ENCODE measurements at places on chromosomes 11 and 22.
A peak's percentile ranks its signal among the peaks of the same experiment; 100 is the strongest.

DNA sequence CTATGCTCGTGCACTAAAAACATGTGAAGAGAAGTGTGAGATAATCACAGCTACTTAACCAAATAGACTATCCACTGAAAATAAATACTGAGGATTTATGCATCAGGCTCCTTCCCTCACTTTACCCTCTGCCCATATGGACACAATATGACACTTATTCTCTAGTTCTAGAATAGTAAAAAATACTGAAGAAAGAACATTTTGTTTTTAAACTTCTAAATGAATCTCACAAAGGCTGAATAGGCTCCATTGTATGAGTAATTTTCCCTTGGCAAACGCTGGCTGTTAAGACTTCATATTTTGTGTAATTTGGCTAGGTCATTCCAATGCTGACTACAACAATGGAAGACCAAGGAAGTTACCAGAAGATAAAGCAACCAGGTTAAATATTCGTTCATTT is 9.9 kb downstream of the HPS5 start:
- peak; percentile 58 for DNase-seq

DNA sequence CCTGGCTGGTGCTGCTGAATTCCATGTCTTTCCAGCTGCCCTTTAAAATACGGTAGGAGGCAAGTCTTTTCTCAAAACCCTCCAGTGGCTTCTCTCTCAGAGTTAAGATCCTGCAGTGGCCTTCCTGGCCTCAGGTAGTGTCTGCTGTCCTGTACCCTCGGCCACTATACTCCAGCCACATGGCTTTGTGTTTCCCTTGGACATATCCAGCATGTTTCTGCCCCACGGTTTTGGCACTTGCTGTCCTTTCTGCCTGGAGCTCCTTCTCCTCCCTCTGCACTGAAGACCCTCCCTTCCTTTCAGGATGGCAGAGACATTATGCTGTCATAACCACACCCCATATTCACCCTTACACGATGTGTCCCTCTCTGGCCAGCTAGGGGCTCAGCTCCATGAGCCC is 76.5 kb upstream of the B3GAT1 start:
- no peak for DNase-seq

- no peak for DNase-seq
Measured at GRCh38 chr11:86873573-86874083, 73.3 kb downstream of the PRSS23 start.

GRCh38 chr11:119784421-119784820 is 55.4 kb upstream of the NECTIN1 start:
- no peak for DNase-seq

- no peak for DNase-seq
Measured at GRCh38 chr11:68813773-68814172, 27.9 kb downstream of the CPT1A start.

DNA sequence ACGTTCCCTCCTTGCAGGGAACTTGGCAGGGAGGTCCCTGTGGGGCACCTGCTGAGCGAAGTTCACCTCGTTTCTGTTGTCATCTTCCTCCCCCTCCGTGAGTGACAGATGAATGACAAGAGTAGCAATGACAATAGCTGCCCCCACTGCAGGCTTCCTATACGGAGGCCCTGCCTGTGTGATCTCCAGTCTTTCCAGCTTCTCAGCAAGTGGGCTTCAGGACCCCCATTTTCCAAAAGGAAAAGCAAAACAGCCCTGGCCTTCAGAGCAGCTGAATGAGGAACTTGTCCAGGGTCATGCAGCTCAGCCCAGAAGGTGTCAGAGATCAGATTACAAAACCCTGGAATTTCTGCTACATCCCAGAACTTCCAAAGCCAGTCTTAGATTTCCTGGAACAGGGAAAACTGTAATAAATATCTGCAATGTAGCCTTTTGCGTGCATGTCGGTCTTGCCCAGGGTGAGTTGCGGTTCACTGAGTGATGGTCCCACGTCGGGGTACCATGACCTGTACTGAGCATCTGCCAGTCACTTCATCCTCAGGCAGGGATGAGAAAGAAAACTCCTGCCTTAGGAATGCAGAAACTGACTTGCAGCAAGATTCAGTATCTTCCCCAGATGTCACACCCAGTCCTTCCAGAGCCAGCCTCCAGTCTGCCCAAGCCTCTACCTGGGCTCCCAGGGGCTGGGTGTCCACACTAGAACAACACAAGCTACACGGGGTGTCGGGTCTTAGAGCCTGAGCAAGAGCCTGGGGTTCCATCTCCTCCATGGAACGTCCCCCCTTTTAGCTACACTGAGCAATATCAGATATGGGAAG is 1457.0 kb downstream of the BRD1 start:
- peak; percentile 65 for DNase-seq

DNA sequence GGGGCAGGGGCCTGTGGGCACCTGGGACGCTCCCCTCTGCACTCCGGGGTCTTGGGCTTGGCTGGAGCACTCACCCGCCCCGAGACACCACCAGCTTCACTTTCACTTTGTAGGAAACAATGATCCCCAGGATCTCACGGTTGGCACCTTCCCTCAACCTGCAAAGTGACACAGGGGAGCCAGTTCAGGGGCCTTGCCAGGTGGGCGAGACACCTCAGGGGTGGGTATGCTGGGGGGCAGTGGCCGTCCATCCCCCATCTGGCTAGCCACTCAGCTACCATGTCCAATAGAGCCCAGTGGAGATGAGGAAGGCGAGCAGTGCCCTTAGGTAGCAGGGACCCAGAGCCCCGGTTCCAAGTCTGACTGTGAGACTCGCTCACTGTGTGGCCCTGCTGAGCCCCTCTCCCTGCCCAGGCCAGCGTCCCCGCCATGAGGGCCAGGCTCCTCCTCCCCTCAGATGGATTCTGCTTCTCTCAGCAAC is 32.3 kb downstream of the TPBGL start:
- no peak for DNase-seq

DNA sequence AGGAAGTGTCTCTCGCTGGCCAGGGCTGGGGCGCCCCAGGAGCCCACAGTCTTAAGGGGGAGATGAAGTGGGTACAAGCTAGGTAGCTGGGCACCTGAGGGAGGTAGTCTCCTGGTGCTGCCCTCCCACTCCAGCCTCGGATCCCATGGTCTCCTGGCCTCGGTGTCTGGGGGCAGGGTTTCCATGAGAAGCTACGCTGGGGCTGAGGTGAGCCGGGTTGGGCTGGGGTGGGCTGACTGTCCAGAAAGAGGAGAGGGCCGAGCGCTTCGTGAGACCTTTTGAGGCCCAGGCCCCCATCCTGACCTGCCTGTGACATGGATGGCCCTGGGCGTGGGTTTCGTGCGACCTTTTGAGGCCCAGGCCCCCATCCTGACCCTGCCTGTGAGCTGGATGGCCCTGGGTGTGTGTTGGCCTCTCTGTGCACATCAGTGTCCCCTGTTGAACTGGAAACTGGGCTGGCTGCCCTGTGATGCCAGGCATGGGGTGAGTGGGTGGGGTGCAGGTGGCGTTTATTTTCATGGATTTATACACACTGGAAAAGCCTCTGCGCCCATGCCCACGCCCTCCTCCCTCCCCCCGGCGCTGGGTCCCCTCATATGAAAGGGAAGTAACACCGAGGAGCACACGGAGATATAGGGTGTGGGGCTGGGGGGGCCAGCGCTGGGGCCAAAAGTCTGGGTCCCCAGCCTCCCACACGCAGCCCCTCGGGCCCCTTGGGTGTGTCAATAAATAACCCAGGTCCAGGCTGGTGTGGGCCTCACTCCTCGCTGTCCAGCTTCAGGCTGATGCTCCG is 8.6 kb downstream of the AIP start:
- peak; percentile 82 for DNase-seq

- DNase-seq = no peak
Measured at GRCh38 chr11:111413849-111414248, 34.8 kb upstream of the POU2AF1 start.

DNA sequence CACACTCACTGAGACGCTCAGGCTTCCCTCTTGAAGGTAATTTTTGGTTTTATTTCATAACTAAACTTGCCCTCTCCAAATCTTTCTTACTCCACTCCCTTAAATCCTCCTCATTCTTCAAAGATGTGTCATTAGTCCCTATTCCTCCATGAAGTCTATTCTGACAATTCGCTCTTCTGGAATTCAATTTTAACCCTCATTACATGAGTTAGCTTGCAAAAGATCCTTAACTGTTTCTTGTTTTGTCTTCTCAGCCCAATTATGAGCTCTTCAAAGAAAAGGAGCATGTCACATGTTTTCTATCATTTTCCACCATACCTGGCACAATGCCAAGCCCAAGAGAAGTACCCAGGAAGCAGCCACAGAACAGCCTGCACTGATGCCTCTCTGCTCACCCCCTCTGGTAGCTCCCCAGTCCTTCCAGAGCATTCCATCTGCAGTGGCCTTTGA is 13.0 kb downstream of the GALNT18 start:
- no peak for DNase-seq

DNA sequence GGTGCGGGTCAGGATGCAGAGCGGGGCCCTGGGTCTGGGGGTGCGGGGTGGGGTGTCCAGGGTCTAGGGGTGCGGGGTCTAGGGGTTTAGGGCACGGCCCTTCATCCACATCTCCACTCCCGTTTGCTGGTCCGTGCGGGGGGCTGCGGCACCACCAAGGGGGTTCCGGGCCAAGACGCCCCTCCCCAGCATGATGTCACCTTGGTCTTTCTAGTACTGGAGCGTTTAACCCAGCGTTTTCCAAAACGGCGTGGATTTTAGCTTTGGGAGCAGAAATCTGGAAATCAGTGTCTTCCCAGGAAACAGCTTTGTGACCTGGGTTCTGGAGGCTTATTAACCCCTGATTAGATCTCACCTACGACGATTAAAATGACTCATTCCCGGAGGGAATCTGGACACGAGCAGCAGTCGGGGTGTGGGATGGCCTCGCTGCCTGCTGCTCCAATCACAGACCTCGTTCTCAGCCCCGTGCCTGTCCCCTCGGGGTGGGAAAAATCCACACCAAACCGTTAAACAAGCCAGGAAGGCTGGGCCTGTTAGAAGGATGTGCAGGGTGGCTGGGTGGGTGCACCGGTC is 759 bp downstream of the AP2A2 start:
- DNase-seq = peak; percentile 97

GRCh38 chr11:67195971-67196456 is 70.3 kb upstream of the GRK2 start:
- DNase-seq = no peak

GRCh38 chr11:46285594-46286033 is 8.2 kb downstream of the CREB3L1 start:
- peak; percentile 85 for DNase-seq

GRCh38 chr11:108648528-108648885 is 16.4 kb upstream of the DDX10 start:
- DNase-seq = no peak

- DNase-seq = no peak
Measured at GRCh38 chr11:1006762-1007161, 29.8 kb downstream of the MUC6 start.

- DNase-seq = no peak
Measured at GRCh38 chr11:133898770-133899115, 53.4 kb upstream of the SPATA19 start.

DNA sequence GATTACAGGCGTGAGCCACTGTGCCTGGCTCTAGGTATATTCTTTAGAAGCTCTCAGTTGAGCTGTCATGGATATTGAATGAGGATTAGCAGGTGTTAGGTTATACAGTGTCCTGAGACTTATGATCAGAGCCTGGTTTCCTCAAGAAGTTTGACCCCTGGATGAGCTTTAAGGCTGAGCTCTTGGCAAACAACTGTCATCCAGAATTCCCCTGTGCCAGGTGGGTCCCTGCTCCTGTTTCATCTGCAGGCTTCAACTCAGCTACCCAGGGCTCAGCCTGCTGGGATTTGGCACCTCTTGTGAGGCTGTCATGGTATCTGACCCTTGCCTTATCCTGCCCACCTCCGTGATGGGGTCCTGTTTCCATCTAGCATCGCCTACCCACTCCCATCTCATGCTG is 24.3 kb downstream of the SERPINH1 start:
- DNase-seq = peak; percentile 50

DNA sequence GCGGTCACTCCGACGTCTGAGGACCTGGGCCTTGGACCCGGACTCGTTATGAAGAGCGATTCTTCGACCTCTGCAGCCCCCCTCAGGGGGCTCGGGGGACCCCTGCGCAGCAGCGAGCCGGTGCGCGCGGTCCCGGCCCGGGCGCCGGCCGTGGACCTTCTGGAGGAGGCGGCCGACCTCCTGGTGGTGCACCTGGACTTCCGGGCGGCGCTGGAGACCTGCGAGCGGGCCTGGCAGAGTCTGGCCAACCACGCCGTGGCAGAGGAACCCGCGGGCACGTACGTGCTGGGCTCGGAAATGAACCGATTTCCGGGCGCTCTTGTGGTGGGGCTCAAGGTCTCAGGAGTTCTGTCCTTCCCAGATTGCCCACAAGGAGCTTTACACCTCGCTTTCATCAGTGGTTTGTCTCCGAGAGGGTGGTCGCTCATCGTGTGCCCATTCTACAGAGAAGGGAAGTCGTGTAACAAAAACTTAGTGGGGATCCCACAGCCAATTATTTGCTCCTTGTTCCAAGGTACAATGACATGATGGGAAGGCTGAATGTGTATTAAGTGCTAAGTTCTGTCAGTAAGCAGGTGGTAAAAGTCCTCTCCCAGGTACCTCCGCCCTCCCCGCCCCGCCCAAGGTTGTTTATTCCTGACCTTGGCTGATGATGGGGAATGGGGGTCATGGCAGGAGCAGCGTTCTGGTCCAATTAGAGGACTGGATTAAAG is 695 bp downstream of the PEX26 start:
- DNase-seq = peak; percentile 74
